Kidney glomerular epithelial cell (primary cell): ENCODE measurements at places on chromosomes 6 and 20.

- no peak for DNase-seq
Measured at GRCh38 chr20:11686820-11687543, 230.7 kb upstream of the BTBD3 start.

- DNase-seq = no peak
Measured at GRCh38 chr20:3208786-3209256, 477 bp upstream of the ITPA start.

- DNase-seq = no peak
Measured at GRCh38 chr6:43671801-43672690, 15.5 kb downstream of the MRPS18A start.

GRCh38 chr20:42639140-42639539, 550.6 kb downstream of the PTPRT start:
- DNase-seq = no peak

GRCh38 chr6:51678905-51679620, 408.4 kb downstream of the PKHD1 start:
- DNase-seq = no peak

- DNase-seq = no peak
Measured at GRCh38 chr20:17618673-17619013, 48.8 kb downstream of the DSTN start.

DNA sequence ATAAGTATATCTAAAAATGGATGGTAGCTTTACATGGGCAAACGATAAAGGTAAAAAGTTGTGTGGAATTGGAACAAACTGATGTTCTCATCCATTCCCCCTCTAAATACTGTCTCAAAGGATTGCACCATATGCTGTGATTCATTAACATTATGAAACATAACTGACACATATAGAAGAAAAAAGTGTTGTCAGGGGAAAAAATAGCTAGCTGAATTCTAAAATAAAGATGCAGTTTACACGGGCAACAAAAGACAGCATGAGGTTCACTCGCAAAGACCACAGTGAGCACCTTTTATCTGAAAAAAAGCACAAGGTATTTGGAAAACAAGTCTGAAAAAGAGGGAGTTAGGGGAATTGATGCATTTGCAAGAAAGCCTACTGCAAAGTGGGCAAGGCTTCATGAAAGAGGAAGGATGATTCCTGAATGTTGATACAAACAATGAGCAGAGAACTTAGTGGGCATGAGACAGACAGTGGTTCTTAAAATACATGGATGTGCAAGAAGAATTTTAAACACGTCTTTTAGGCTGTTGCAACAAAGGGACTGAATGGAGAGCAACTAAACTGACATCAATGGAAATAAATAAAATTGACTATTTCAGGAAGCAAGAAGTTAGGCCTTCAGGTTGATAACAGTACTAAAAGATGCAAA, 280.9 kb downstream of the KIF16B start:
- DNase-seq = no peak

DNA sequence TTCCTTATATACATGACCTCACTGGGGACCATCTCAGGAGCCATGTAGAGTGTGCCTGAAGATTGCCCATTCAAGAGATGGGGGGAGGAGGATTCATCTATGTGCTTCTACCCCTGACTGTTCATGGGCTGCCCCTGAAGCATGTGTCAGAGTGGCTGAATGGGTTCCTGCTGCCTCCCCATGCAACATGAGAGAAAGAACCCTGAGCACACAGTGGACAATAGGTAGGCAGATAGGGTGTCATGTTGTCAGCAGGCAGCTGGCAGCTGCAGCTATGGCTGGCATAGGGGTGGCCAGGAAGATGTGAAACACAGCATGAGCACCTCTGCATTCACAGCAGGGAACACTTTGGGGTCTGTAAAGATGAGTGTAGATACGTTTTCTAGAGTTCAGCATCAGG, 208.4 kb upstream of the CNR1 start:
- DNase-seq = no peak

DNA sequence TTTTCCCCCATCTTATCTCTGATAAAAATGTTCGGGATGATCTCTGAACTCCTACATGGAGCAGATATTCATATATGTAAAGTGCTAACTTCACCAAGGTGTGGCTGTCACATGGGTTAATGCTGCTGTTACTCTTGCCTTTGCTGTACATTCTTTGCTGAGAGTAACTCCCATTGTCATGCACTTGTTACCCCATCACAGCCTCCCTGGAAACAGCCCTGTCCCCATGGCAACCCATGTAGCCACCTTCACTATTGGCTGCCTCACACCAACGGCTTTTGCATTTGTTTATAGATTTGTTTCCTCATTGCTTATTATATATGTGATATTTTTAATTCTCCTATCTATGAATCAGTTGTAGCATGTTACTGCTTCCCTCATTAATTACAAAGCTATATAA, 17.3 kb upstream of the IBTK start:
- DNase-seq = no peak

DNA sequence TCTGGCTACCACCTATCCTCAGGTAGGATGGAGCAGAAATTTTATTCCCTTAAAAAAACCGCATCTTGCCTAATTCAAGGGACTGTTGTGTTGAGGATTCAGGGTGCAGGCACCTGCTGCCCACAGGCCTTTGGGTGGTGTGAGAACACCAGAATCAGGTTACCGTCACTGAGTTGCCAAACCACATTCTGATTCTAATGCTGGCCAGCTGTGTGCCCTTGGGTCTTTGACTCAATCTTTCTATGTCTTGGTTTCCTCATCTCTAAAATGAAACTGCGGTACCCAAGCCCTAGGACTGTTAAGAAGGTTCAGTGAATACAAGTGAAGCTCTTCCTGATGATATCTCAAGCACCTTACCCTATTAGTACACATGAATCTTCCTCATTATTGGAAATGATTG, 827.3 kb downstream of the DHX35 start:
- DNase-seq = no peak
